Retinal pigment epithelial cell (primary cell): ENCODE measurements at places on chromosomes 7 and 10.

DNA sequence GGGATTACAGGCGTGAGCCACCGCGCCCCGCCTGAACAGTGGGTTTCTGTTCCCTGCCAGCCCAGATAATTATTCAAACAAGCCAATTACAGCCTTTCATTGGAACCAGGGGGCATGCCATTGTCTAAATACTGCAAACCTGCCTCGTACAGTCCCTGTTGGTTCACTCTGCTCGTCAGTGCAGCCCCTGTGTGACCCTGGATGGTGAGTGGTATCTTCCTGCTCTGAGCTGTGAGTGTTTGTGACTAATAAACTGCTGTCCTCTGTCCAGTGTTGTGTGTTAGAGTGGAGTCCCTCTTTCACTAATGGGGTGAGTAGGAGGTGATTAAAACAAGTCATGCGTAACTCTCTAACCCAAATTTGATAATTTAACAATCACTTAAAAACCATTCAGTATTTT is 176.5 kb upstream of the FAM3C start:
- no peak for DNase-seq

GRCh38 chr7:17832820-17833355 is 107.4 kb downstream of the SNX13 start:
- no peak for DNase-seq

DNA sequence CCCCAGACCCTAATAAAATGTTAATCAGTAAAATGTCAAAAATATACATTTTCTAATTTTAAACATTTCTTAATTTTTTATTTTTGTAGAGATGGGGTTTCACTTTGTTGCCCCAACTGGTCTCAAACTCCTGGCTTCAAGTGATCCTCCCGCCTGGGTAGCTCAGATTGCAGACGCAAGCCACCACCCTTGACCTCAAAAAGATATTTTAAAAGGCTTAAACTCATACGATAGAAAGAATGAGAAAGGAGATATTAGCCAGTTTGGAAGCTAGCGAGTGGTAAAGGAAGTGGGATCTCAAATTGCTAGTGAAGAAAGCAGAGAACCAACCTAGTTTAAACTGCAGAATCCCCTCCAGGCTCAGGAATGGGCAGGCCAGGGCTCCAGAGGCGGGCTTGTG is 4.5 kb downstream of the WIPI2 start:
- no peak for DNase-seq

- DNase-seq = no peak
Observed at GRCh38 chr7:20310963-20311742, 19.5 kb upstream of the ITGB8 start.

- no peak for DNase-seq
Observed at GRCh38 chr7:3094701-3095445, 51.2 kb upstream of the CARD11 start.

GRCh38 chr7:35259523-35259908 is 5.6 kb upstream of the TBX20 start:
- no peak for DNase-seq

DNA sequence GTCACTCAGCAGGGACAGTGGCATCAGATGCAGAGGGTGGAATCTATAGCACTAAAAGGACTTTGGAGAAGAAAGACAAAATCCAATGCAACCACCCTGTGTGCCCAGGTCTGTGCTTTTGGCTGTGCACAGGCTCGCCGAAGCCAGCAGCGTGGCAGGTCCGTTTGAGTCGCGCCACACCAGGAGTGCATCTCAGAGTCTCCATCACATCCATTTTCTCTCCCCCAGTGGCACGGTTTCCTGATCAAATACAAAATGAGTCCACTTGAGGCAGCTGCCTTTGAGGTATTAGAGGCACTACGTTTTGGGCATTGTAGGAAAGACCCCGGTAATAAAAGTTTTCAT is 23.4 kb upstream of the PROSER2 start:
- DNase-seq = no peak

GRCh38 chr7:46003896-46004875 is 83.1 kb upstream of the IGFBP3 start:
- peak; percentile 11 for DNase-seq

DNA sequence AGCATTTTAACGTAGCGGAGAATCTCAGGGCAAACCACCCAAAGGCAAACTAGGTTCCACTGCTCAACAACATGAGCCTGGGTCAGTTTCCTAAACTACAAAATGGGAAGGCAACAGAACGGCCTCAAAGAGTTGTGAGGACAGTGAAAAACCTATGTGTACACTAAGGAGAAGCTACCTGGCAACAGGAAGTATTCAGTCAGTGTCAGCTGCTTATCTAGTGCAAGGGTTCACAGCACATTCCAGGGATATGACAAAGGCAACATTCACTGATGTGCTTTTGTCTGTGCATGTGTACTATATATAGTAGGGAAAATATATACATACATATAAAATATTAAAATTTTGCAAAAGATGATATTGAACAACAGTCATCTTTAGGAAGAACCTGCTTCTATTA is 17.2 kb downstream of the NUDCD3 start:
- DNase-seq = no peak

GRCh38 chr7:151851782-151852181 is 25.1 kb downstream of the PRKAG2 start:
- no peak for DNase-seq

DNA sequence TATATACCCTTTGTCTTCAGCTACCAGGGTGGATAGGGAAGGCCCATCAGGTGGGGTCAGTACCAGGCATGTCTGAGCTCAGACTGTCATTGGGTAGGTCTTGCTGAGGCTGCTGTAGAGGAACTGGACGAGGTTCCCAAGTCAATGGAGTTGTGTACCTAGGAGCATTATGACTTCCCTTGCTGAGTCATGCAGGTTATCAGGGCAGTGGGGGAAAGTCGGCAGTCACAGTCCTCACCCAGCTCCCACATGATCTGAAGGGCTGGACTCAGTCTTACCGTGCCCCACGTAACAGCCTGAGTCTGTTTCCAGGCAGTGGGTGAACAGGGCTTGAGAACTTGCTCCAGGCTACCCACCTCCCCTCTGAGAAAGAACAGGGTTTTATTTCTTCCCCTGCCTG is 260.8 kb upstream of the COBL start:
- DNase-seq = no peak

GRCh38 chr7:151400626-151401315 is 9.1 kb downstream of the WDR86 start:
- no peak for DNase-seq

DNA sequence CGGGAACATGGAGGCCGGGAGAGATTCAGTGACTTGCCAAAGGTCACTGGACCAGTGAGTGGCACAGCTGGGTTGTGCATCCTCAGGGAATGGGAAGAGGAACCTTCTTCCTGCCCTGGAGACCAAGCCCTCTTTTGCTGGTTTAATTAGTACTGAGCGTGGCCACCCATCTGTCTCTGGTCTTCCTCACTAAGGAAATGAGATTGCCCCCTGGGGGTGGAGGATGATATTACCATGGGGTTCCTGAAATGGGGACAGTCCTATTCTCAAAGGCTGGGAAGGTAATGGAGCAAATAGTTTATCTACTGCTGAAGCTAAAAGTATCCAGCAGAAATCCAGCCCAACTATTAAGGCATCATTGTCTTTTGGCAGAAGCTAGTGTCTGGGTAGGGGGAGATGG is 98.6 kb upstream of the FGFR2 start:
- DNase-seq = no peak

DNA sequence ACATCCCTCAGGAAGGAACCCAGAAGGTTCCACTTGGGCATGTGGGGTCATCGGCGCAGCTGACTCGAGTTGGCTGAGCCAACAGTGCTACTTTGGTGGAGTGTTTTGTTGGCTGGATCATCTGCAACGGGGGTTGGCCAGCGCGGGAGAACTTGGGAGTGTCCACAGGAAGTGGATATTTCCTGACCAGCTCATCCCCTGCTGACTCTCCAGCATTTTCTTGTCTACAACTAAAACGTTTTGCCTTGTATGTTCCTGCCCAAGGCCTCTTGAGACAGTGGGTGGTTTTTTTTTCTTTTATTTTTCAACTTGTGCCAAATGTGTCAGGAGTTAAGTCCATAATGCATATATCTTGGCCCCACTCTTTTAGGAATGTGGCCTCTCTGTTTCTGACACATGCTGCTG is 208.6 kb downstream of the ZNF365 start:
- no peak for DNase-seq

DNA sequence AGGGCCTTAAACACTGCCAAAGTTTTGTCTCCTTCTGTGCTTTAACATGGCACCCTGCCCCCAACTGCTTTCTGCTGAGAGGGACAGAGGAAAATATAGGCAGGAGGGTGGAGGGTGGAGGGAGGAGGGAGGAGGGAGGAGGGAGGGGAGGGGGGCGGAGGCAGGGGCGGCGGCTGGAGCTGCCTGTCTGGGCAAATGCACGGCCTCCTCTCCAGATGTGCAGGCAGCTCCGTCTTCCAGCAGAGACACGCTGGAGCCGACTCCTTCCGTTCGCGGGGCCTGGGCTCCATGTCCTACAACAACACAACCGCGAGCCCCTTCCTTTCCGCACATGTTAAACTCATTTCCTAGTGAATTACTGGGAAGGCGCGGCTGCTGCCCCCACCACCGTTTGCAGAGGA is 14.2 kb downstream of the EBF3 start:
- no peak for DNase-seq

DNA sequence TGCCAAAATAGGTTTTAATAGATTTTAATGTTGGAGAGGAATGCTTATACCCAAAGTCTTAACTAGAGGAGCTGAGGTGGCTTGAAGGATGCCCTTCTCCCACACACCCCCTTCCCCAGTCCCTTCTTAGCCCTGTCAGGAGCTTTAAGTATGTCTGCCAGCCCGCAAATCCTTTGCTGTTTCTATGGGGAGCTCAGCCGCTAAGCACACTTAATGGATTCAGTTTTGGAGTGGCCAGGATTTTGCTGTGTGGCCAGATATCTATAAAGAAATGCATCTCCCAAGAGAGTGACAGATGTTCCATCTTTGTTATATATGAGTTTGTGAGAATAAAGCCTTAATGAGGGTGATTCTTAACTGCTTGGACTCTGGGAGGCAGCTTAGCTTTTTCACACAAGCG is 152.9 kb upstream of the ZNF32 start:
- no peak for DNase-seq

DNA sequence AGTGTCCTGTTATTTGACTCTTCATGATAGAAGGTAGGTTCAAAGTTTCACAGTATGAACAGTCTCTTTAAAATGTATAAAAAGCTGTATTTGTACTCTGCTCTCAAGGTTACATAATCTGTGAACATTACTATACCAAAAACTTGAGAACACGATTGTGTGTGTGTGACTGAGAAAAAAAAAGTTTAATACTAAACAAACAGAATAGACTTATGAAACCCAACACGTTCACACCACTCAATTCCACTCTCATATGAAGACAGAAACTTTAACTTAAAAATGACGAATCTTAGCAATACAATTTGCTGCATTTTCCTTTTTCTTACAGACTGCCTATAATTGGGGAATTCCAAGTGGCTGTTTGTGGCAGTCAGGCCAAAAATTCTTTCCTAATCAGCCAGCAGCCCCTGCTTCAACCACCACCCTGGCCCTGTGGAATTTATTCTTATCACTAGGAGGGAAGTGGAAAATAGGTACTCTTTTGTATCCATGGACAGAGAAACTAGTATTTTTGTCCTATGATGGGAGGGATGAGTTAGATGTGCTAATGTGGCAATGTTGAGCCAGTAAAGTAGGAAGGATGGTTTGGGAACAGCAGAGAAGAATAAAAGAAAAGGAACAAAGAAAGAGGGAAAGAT is 42.8 kb downstream of the MINDY3 start:
- DNase-seq = no peak

DNA sequence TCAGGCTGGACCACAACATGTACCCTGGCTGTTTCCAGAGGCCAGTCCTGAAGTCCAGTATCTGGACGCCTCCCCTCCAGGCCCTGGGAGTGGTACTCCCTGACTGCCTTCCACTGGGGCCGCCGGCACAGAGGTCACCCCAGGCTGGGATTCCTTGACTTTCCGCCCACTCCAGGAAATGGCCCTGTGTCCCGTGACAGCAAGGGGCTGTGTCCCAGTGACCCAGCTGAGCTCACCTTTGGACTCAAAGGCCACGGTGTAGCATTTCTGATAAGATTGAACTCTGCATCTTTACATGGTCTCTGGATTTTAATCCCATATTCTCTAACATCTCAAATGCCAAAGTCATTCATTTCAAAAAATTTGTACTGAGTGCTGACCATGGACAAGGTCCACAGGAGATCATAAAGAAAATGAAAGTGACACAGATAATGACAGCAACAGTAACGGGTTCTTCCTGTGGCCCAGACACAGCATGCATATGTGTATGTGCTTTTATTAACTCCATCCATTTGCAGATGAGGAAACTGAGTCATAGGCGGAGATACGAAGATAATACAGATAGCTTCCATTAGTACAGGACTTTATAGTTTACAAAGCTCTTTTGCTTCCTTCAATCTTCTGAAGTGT is 5.4 kb downstream of the ADAMTS14 start:
- no peak for DNase-seq

- no peak for DNase-seq
Observed at GRCh38 chr10:31765541-31765940, 163.1 kb downstream of the ARHGAP12 start.

DNA sequence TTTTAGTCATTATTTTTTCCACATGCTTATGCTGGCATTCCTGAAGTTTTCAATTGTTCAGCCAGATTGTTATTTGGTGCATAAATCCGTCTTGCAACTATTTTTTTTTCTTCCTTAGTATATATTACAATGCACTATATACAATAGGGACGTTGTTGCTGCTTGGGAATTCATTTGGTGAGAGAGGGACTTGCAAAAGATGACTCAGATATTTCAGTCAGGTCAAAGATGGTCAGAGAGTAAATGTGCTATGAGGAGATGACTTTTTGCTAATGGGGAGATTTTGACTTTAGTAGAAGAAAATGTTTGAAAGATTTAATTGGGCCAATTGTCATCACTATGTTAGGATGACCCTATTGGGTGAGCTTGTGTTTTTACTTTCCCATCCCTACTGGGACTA is 348.4 kb upstream of the MTPN start:
- DNase-seq = no peak

DNA sequence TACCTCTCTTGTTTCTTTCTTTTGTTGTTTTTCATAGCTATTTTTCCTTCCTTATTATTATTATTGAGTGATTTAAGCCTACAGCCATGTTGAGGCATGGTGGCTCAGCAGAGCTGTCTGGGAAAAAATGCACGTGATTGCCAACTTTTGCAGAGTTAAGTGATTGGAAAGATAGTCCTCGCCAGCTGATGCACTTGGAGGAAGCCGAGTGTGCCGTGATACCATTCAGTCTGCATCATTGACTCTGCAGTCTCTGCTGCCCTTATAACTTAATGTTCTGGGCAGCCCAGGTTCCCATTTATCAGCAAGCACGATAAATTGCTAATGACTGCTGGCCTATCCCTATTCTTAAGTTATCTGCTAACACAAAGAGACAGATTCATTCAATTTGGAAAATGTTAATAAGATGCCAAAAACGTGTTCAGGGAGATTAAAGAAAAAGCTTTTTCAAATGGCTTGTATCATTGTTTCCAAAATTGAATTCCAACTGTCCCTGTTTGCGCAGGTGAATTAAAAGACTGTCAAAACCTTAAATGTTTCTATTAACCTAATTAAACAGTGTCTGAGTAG is 232.9 kb upstream of the NPY start:
- no peak for DNase-seq

DNA sequence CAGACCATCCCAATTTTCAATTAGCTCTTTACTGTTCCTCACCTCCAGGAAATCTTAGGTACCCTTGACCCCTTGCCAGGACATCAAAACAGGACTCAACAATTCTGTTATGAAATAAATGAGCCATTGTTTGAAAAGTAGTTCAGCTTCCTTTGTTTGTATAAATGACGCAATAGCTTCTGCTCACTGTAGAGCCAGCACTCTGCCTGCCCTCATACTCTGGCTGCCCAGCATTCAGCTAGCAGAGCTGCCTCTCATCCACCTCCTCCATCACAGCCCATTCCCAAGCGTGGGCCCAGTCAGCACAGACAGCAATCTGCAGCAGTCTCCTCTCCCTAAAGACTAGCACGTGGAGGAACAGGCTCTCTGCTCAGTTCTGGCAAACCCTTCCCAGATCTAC is 478.6 kb downstream of the GRID1 start:
- DNase-seq = no peak
